ENCODE measurements at places on chromosomes 11 and 22. TPM values are rescaled to one million over a fixed set of nuclear protein-coding genes. Genes with fewer than 3 reads are reported as not detected.

MYO18B gene
- 0.40 TPM for total RNA-seq

CDKN1C gene
- total RNA-seq = 2.0 TPM

KCTD14 gene
- not detected for total RNA-seq

SHANK3 gene
- total RNA-seq = 0.17 TPM
